ENCODE measurements at places on chromosomes 13 and 19.

GRCh38 chr19:948842-949496 is 23.1 kb downstream of the ARID3A start:
- DNase-seq: no peak

GRCh38 chr19:38209671-38210457 is 14.2 kb downstream of the DPF1 start:
- no peak for DNase-seq

DNA sequence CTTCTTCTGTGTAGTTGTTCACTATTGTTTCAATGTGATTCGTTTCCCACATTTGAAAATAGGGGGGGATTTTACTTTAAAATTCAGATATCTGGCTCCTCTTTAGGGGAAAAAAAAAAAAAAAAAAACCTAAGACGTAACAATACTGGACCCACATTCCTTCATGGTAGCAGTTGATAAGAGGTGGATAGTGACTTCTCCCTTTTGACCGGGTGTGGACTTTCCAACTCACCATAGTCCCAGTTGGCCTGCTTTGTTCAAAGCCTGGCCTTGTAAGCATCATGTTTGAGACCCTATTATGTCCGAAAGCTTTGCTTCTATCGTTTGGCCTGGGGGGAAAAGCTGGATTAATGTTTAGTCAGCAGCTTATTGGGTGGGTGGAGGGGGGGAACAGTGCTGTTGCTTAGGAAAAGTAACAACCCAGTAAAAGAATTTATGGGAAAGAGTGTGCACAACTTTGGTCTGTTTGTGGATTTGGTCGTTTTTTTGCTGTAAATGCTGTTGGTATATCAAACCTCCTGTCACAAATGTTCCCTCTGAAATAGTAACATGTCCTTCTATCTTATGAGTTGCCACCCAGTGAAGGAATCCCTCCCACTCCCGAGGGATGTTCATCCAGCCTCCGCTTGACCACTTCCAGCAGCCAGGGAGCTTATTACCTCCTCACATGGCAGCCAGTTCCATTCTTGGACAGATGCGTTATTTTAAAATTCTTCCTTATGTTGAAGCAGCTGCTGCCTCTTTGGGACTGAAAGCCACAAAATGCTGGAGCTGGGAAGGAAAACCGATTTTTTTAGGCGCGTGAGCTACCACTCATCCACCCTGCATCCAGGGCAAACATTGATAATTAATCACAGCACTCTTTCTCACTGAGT is 10.4 kb downstream of the SAMD4B start:
- DNase-seq: no peak

DNA sequence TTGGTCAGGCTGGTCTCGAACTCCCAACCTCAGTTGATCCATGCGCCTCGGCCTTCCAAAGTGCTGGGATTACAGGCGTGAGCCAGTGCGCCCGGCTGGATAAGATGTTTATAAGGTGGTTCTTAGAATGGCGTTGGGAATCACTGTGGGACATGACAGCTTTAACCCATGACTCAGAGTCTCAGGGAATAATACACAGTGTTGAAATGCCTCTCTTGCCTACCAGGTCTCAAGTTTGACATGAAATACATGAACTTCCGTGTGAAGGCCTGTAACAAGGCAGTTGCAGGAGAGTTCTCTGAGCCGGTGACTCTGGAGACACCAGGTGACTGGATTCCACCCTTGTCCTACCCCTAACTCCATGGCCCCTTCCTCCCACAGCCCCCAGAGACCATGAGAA is 12.6 kb downstream of the FSD1 start:
- DNase-seq: no peak

- no peak for DNase-seq
These were observed 146.9 kb downstream of the ZNF486 start for GRCh38 chr19:20313894-20314293.

- no peak for DNase-seq
These were observed 9.8 kb upstream of the CNMD start for GRCh38 chr13:52749419-52749818.

DNA sequence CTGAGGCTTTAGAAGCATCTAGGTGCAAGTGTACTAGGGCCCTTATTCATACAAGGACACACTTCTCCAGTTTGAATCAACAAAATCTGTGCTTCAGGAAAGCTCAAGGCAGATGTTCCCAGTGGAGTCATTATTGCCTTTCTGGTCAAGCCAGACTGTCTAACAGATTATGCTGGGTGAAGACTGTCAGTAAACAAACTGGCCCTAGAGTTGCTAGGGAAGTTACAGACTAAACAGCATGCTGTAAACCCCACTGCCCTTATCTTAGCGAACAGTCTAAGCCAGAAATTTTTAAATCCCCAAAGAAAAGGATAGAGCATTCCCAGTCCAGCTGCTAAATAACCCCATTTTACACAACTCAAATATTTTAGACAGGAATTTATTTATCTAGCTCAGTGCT is 1701.3 kb upstream of the PRR20A start:
- no peak for DNase-seq

DNA sequence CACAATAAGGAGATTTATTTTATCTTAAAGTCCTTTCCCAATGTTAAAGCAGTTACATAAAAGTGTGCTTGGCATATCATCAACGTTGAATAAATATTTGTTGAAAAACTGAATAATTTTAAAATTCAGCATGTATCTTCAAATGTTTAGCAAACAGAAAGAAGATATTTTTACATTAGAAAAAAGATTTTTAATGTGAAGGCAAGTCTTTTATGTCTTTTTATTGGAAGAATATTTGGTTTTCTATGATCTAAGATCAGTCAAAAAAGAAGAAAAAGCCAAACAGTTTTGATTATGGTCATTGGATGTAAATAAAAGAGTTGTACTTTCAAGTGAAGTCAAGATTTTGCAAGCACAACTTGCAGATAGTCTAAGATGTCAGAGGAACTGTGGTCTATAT is 397.4 kb downstream of the DACH1 start:
- no peak for DNase-seq

DNA sequence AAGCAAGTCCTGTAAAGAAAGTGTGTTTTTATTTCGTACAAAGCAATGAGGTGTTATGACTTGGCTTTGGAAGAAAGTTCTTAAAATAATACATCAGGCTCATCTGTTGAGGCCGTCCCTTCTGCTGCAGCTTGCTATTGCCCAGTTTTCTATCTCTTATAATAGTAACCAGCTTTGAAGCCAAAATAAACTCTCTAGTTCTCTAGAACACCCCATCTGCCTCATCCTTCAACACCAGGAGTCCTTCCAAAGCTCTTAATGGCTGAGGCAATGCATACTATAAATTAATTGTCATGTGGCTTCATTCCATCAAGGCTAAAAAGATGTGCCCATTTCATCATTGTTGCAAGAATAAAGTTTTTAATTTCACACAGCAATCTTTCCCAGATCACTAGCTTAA is 49.4 kb upstream of the IPO5 start:
- no peak for DNase-seq

DNA sequence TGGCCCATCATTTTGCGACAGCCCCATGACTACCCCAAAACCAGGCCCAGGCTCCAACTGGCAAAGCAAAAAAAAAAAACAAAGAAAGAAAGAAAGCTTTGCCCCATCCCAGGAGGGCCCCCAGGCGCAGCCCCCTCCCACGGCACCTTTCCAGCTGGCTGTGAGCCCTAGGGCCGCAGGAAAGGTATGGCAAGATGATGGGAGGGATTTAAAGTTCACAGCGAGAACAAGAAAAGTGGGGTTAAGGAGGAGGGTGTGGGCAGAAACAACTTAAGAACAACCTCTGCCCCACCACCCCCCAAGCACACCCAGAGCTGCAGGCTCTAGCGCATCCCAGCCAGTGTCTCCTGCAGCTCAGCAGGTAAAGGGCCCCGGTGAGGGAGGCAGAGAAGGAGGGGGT is at the start of gene CYP2F1:
Gene CYP2F1, plus strand, starts transcription at position 301 of the 400 bp plus-strand sequence. CDS start 1,757 bp downstream, outside the sequence.
- DNase-seq: no peak
